ENCODE measurements at places on chromosomes 12 and 14.

GRCh38 chr12:5059358-5059757, 15.7 kb downstream of the KCNA5 start:
- no peak for DNase-seq

GRCh38 chr12:4859478-4860210, 50.1 kb upstream of the KCNA1 start:
- DNase-seq = no peak

DNA sequence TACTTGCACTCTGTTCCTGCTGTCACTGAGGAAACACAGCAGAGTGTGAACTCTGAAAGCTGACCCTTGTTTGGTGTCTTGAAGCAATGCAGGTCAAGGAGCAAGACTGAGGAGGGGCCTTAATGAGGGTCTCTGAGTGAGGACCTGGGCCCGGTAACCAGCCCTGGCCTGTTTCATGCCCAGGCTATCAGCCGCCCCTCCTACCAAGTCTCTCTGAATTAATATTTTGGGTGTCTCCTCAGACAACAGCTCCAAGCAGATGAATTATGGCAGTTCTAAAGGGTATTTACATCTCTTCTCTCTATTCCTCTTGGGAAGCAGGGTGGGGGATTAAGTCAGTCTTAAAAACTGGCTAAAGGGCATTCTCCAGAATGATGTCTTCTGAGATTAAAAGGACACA, 394.5 kb downstream of the ZFP36L1 start:
- no peak for DNase-seq

DNA sequence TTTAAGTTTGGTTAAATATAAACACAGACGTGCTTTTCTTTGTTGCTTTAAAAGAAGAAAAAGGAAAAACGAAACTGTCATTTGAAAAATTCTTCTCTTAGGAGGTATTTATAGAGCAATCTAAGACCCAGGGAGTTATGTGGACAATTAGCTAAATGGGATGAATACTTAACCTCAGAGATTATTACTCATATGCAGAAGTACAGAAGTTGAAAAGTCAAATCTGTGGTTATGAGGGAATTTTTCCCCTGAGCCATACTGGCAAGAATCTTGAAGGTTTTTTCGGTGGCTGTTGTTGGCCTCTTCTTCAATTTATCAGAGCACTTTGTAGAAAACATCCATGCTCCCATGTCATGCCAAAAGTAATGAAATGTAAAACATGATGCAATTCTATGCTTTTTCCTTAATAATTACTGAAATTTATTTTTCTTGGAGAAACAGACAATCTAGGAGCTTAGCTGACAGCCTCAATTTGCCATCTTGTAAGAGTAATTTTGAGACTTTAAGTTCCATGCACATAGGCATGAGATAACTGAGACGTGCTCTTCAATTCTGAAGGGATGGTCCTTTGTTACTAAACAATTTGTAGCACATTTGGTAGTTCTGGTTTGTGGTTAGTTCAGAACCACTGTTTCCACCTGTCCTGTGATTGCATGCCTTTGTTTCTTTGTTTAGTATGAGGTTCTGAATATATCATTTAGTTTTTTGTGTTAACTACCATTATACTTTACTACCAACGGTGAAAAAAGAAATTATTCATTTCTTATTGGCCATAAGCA, 126.6 kb downstream of the BCAT1 start:
- DNase-seq = no peak

DNA sequence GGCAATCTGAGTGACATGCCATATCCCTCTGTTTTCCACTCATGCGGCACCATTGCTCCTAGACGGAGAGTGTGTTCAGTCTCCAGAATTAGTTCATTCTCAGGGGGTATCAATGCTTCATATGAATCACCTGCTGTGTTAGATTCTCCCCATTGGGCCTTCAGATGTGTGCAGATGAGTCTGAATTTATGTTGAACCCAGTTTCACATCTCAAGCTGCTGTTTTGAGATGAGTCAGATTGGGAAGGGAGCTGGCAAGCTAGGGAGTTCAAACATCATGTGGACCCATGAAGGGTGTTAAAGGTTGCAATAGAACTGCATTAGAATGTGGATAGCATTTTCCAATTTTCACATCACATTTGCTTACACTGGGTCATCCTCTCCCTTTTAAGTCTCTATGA, 46.9 kb upstream of the KCNA1 start:
- no peak for DNase-seq

- peak; percentile 21 for DNase-seq
These were observed 937.8 kb downstream of the BCL11B start for GRCh38 chr14:98334186-98334585.

GRCh38 chr12:94057262-94058151, 90.9 kb upstream of the PLXNC1 start:
- no peak for DNase-seq

GRCh38 chr12:50627491-50627890, 122.7 kb downstream of the DIP2B start:
- no peak for DNase-seq

- DNase-seq = no peak
These were observed 8.3 kb downstream of the NDRG2 start for GRCh38 chr14:21016413-21017190.

DNA sequence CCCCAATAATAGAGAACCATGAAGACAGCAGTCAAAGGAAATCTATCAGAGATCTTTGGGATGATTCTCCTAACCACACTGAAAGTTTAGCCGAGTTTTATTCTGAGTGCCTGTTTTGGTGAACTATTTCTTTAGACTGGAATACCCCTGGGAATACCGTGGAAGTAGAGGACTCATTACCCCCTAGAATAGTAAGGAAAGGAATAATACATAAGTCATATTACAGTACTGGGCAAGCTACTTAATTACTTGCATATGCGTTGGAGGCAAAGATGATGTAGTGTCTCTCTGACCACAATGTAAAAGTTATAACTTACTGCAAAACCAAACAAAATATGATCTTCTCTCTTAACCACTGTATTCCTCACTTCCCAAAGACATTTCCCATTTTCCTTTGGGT, 25.5 kb downstream of the ZC2HC1C start:
- DNase-seq = no peak

GRCh38 chr14:44300916-44301315, 206.2 kb downstream of the FSCB start:
- no peak for DNase-seq

DNA sequence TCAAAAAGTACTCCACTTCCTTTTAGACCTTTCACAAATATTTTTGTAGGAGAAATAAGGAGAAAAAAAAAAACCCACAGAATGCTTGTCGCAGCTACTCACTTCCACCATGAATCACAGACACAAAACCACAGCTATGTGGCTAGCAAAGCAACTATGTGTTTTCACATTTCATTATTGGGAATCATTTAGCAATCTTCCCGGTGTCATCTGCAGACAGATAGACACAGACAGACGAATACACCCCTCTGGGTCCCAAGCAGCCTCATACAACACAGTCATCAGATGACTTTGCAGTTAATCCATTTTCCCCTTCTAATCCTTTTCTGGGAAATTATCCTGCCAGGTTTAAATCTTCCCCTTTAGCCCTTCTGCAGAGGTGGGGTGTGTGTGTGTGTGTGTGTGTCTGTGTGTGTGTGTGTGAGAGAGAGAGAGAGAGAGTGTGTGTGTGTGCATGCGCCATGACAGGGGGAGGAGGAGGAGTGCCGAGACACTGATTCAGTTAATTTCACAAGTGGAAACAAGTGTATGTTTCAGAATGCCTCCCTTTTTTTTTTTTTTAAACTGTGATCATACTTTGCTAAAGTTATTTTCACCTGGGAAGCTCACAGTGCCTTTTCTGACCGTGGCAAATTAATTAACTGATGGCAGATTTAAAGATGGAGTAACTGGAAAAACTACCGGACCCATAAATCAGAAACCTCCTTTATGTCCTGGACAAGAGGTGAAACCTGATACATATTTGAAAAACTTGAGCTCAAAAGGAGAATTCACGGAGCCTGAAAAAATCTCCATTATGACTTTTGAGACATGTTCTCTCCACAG, 39.9 kb downstream of the LTBP2 start:
- DNase-seq = peak; percentile 68

DNA sequence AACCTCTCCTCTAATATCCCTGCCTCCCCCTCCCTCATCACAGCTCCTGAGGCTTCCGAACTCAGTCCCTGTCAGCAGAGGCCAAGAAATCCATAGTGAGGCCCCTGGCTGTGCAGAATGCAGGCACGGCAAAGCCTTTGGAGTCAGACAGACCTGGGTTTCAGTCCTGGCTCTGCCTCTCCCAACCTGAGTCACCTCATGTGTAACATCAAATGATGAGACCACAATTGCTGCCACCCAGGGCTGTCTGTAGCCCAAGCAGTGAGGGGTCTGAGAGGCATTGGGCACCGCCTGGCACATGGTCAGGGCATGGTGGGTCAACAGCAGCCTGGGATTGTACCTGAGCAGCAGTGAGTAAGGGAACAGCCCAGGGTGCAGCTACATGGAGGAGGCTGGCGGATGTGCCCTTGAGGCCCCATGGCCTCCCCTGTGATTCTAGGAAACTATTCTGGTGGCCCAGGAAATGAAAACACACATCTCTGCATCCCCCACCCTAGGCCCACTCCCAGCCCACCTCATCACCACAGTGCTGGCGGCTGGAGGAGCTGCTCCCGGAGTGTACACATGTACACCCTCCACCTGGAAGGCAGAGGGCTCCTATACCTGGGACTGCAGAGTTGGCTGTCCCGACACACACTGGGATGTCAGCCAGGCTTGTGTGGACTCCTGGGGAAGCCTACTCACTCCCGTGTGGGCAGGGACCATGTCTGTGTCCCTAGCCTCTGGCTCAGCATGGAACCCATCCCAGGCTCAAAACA, 7.7 kb downstream of the ANKRD33 start:
- no peak for DNase-seq

DNA sequence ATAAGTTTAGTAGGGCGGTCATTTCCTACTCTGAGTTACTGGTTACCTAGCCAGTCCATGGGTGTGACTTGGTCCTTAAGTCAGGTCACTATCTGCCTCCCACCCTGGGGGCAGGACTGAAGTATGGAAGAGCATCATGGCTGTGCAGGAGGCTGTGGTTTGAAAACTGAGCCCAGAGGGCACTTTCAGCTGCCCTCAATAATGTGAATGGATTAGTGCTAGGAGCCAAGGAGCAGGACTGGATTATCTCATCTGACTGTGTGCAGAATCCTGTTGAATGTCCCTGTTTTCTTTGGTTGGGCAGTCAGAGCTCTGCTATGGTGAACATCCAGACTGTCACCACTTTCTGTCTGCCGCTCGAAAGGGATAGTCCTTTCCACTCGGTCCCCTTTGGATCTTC, 1.6 kb downstream of the ATXN7L3B start:
- no peak for DNase-seq

DNA sequence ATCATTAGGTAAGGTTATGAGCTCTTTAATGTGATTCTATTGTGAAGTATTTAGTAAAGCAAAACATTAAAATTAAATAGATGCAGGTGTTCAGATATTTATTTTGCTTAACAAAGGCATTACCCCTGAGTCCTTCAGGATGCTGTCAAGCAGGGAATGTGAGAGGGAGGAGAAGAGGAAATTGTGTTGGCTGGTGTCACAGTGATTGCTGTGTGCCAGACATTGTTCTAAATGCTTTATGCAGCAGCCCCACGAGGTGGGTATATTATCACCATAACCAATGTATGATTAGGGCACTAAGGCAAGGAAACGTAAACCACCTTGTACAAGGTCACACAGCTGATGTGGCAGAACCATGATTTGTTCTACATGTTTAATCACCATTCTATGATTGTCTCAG, 80.1 kb downstream of the STAB2 start:
- no peak for DNase-seq

GRCh38 chr12:89208661-89209096, 143.6 kb downstream of the DUSP6 start:
- no peak for DNase-seq

GRCh38 chr12:69533844-69534243, 51.4 kb upstream of the CCT2 start:
- DNase-seq = no peak

DNA sequence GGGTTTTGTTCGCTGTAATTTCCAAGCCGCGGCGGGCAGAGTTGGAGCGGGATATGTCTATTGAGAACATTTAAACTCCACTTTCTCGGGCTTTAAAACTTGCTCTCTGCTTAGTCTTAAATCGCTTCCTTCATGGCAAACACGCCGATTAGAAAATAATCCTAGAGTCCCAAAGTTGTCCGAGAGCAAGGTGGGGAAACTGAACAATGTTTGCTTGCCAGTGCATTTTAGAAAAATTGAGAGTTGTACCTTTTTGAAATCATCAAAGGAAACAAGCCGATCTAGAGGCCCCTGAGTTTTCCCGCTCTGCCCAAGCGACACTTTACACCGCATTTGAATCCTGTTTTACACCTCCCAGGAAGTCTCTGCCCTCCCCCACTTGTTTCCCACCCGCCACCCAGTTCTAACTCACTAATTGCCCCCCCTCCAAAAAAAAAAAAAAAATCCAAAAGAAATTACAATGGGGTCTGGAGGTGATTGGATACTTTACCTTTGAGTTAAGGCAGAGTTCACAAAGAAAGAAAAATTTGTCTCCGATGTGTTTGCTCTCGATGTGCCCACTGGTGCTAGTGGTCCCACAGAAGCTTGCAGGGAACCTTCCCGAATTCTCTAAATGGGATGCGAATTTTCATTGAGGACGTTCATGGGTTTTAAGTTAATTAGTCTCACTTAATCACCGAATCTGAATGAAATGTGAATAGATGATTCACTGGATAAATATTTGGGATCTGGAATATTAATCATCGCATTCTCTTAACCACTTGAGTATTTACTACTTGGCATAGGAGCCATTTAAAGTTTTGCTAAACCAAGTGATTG, 2.3 kb downstream of the HMGA2 start:
- DNase-seq = peak; percentile 26

DNA sequence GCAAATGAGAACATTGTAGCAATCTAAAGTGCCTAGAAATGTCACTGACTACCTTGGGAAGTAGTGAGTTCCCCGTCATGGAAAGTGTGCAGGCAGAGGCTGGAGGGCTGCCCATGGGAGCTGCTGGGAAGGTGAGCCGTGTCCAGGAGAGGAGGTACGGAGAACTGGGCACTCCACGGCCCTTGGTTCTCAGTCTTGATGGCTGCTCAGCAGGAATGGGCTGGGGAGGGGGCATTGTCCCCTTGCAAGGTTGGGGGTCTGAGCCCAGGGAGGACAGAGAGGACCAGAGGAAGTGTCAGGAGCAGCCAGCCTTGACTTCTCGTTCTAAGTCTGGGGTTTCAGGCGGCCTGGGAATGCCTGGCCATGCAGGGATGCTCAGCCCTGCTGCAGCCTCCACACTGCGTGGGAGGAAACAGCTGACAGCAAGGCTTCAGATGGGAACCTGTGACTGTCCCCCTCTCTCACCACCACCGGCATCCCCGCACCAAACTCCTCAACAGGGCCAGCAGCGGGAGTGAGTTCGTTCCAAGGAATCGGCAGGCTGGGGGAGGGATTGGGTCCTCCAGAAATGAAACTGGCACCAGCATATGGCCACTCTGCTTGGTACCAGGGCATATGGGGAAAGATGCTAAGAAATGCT, 140.2 kb downstream of the BCL11B start:
- DNase-seq = peak; percentile 4

- no peak for DNase-seq
These were observed 280.0 kb downstream of the DPF3 start for GRCh38 chr14:72613975-72614319.

All from right hindlimb (tissue), 1 donor.